ENCODE measurements at places on chromosomes 13 and 19. TPM values are rescaled to one million over a fixed set of nuclear protein-coding genes. Genes with fewer than 3 reads are reported as not detected.

ZNF492 gene
- polyA plus RNA-seq, result not detected

SIAH3 gene
- 27.0 TPM for polyA plus RNA-seq

PEAK3 gene
- not detected for polyA plus RNA-seq

ERICH4 gene
- polyA plus RNA-seq, result not detected

ZNF296 gene
- not detected for polyA plus RNA-seq

LRRC63 gene
- polyA plus RNA-seq, result 0.67 TPM

AP1M2 gene
- polyA plus RNA-seq, result not detected

ZNF358 gene
- not detected for polyA plus RNA-seq

RHPN2 gene
- polyA plus RNA-seq, result 4.7 TPM
